ENCODE measurements at places on chromosomes 2 and 18.

GRCh38 chr2:36564377-36564930 lies 33.5 kb downstream of the FEZ2 start:
- no peak for DNase-seq

DNA sequence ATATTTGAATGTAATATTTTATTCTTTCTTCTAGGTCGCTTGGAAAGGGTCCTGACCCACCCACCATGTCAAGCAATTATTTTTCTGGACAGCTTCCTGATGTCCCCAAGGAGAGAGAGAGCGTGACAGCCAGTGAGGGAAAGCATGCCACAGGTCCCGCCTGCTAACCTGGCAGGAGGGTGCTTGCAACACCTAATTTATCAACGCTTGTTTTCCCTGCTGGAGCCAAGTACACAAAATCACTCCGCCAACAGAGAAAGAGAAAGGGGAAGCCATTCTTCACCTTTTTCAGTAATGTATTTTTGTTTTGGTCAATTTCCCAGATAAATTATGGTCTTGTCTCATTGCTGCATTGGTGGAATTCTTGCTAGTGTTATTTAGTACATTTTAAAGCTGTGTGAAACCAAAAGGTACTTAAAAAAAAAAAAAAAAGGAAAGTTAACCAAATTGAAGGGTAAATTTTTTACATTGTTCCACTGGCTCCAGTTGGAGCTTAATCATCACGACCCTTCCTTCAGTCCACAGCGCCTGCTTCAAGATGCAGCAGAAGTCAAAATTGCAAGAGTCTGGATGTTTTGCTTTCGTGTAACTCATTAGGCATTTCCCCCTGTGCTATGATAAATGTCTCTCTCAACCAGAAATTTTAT lies 88.5 kb upstream of the COPS8 start:
- no peak for DNase-seq

DNA sequence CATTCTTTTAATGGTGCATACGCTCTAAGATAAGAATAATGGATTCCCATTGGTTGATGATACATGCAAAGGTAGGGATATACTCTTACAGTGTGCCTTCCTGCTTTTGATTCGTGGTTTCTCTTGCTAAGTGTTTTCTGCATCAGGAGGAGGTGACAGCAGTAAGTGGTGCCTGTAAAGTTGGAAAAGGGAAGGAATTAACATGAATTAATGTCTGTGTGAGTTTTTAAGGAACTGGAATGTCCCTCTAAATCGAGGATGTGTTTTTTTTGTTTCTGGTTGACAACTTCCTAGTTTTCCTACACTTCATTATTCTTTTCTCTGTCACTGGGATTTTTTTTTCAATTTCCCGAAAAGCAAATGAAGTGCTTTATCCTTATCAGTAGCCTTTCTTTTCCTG lies 54.4 kb downstream of the CRIM1 start:
- DNase-seq: no peak

GRCh38 chr2:171579481-171579880 lies 57.2 kb downstream of the CYBRD1 start:
- DNase-seq: no peak

DNA sequence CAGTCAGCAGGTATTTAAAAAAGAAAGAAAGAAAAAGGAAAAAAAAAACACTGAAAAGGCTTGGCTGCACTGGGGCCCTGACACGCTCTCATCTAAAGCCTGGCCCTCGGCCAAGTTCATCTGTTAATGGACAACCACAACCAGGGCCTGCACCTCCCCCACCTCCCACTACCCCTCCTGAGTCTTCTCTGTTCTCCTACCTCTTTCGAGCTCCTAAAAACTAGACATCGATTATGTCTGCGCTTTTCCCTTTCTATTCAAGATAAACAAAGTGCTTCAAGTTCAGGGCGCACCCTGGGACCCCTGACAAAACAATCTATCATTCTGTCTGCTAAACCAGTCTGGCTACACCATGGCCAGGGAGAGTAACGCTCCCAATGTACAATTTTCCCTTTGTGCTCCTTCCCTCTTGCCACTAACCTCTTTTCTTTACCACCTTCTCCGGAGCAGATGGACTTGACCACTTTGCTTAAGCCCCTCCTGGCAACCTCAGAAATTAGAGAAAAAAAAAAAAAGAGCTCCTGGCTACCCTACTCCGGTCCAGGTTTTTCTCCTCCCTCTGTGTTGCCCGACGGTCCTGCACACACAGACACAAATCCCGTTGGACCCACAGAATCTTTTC lies 22.7 kb downstream of the BCL11A start:
- DNase-seq: peak; percentile 63

- DNase-seq: no peak
These were observed 90.0 kb upstream of the NCKAP5 start for GRCh38 chr2:133658020-133658903.

- DNase-seq: no peak
These were observed 53.9 kb downstream of the MBP start for GRCh38 chr18:77078690-77079070.

- DNase-seq: no peak
These were observed 10.1 kb downstream of the MAT2A start for GRCh38 chr2:85549095-85549494.

- DNase-seq: no peak
These were observed 20.5 kb downstream of the NEDD4L start for GRCh38 chr18:58064406-58064998.

- no peak for DNase-seq
These were observed 76.1 kb downstream of the RHBDD1 start for GRCh38 chr2:226911932-226912331.

DNA sequence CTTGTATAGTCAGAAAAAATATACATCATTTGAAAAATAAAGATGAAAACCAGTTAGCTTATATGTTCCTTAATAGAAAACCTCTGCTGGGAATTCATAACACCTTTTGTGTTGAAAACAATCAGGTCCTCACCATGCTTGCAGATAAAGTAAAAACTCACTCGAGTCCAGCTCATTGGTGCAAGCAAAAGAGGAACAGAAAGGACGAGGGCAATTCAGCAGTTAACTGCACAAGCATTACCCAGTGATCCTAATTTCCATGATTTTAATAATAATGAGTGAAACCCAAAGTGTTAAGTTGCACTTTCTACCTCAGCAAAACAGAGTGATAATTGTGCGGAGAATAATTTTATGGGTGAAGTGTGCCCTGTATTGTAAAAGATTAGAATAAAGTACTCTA lies 839.9 kb downstream of the BCL11A start:
- DNase-seq: no peak

GRCh38 chr2:85414761-85415553 lies 3.6 kb upstream of the SH2D6 start:
- no peak for DNase-seq

- DNase-seq: no peak
These were observed 273.3 kb downstream of the ZNF407 start for GRCh38 chr18:74870950-74871349.

- peak; percentile 99 for DNase-seq
These were observed 132.2 kb downstream of the TDRD15 start for GRCh38 chr2:21256006-21256405.

- DNase-seq: no peak
These were observed 132.8 kb downstream of the CYP26B1 start for GRCh38 chr2:72014831-72015230.

- peak; percentile 64 for DNase-seq
These were observed 19.2 kb downstream of the POU3F3 start for GRCh38 chr2:104872866-104873688.

GRCh38 chr2:139156730-139157129 lies 376.5 kb upstream of the NXPH2 start:
- DNase-seq: no peak

- DNase-seq: no peak
These were observed 16.5 kb upstream of the OR6B3 start for GRCh38 chr2:240069829-240070228.

GRCh38 chr2:237256887-237257286 lies 157.1 kb downstream of the COL6A3 start:
- DNase-seq: no peak

DNA sequence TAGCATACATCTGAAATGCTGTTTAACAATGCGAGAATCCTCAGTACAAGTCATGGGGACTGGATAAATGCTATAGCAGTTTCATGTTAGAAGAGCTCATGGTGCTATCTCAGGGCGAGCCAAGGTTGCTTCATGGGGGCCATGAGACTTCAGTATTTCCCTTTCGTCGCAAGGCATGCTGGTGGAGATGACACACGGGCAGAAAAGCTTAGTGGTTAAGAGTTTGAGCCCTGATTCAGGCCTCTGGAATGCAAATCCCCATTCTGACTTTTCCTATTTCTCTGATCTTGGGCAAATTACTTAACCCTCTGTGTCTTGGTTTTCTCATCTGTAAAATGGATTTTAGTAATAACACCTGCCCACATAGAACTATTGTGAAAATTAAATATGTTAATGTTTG lies 57.4 kb upstream of the EPHA4 start:
- DNase-seq: no peak
